ENCODE measurements at places on chromosomes 12 and 14.

DNA sequence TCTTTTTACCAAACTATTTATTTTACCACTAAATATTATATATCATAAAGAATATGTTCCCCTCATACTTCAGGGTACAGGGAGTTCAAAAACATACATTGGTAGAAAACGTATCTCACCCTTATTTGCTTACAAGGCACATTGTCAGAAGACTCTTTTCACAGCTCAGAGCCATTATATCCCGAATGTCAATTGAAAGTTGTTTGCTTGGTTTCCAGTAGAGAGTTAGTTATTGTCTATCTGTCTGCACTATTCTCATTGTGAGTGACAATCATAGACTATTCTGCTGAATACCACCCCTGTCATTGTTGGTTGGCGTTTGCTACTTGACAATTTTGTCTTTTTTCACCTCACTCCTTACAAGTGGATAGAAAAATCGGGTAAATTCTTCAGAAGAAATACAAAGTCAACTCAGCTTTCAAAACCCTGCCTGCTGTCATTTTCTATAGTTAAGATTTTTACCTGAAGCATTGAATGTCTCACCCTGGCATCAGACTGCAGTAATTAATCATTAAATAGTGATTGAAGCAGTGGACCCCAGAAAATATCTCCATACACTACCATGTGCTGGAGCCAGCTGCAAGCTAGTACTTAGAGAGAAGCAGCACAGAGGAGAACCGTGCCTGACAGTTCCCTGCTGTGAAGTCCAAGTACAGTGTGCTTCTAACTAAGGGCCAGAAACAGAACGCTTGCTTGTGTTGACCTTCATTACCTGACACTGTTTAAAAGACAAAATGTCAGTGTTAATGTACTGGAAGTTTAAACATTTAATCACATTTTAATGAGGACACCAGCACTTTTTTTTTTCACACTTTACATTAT, 510.6 kb downstream of the RERGL start:
- no peak for DNase-seq

GRCh38 chr14:24231263-24232120, 675 bp downstream of the NEDD8 start:
- DNase-seq: no peak

- no peak for DNase-seq
Observed at GRCh38 chr12:126210026-126210425, 1144.8 kb downstream of the AACS start.

GRCh38 chr14:94591073-94591472, 9.8 kb downstream of the SERPINA5 start:
- DNase-seq: no peak

GRCh38 chr12:116261525-116262100, 15.9 kb downstream of the MED13L start:
- DNase-seq: no peak

DNA sequence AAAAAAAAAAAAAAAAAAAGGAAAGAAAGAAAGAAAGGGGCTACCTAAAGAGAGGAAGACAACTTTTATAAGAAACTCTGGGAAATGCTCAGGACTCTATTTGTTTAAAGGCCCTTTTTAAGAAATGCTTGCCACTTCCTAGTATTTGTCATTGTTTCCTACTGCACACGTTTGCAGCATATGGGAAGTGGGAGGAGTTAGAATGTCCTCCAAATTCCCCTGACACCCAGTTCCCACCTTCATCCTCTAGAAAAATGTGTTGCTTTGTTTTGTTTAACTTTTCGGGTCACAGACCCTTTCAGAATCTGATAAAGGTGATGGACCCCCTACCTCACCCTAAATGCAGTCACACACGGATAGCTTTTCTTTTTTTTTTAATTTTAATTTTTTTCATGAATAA, 40.8 kb downstream of the NINJ2 start:
- DNase-seq: no peak

DNA sequence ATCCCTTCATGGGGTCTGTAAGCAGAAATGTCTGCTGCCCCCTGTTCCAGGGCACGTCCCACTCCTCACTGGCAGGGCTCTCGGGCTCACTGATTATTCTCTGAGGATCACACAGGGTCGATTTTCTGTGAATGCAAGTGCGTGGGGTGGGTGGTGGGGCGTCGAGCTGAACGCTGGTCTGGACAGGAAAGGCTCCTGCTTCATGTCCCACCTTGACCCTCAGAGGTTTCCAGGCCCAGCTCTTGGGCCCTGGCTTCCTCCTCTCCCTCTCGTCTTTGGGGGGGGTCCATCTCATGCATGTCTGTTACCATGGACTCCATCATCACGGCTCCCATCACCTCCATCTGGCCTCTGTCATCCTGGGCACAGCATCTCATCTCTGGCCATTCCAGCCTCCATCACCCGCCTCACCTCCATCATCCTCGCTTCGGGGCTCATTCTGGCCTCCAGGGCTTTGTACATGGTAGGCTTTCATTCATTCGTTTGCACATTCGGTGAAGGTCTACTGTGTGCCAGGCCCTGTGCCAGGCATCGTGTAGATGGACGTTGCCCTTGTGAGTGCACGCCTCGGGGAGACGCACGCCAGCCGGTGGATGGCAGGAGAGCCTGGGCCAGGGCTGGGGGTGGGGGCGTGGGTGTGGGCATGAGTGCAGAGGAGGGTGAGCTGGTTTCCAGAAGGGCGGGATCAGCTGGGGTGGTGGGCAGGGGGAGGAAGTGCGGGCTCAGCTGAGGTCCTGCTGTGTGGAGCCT, 34.7 kb downstream of the RTL1 start:
- no peak for DNase-seq

DNA sequence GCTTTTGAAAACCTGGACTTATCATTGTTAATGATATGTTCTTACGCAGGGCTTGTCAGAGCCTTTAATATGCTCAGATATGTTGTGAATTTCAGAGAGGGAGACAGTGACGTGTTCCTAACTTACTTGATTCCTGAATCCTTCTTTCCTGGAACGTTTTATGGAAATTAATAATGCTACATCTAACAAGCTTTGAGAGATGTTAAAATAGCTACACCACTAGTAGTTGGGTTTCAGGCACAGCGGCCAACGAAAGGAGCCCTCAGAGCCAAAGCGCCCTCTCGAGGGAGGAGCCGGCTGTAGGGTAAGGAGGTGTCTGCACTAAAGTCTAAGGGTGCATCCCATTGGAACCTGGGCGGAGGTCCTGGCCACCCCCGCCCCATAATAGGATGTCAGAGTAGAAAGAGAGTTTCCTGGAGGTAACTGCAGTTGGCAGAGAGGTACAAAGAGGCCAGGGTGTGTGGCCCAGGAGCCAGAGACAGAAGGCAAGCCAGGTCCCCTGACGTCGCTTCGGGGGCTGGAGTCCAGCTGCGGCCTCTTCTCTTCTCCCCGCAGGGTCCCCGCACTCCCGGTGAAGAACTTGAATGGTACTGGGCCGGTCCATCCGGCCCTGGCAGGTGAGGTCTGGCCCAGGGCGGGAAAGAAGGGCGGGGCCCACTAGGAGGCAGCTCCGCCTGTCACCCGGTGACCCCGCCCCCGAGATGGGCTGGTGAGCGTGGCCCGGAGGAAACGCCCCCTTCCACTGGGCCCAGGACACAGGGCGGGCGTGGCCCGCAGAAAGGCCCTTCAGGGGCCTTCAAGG, 36.3 kb downstream of the DTX1 start:
- no peak for DNase-seq

GRCh38 chr14:97117693-97118092, 320.5 kb downstream of the VRK1 start:
- DNase-seq: no peak

DNA sequence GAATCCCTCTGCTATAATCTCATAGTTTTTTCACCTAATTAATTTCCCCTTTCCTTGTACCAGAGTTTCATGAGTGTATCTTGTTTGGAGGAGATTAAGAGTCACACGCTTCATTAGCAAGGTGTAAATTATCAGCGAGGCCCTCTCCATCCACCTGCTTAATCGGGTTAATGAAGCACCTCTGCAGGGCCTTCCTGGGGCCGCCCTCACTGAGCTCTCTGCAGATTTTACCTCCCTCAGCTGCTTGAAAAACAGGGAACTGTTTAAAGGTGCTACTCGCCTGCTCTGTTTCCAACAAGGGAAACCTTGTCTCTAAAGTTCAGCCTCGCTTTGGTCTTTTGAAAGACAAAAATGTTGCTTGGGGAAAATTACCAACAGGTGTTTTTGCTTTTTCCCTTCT, 35.8 kb downstream of the OTX2 start:
- no peak for DNase-seq

DNA sequence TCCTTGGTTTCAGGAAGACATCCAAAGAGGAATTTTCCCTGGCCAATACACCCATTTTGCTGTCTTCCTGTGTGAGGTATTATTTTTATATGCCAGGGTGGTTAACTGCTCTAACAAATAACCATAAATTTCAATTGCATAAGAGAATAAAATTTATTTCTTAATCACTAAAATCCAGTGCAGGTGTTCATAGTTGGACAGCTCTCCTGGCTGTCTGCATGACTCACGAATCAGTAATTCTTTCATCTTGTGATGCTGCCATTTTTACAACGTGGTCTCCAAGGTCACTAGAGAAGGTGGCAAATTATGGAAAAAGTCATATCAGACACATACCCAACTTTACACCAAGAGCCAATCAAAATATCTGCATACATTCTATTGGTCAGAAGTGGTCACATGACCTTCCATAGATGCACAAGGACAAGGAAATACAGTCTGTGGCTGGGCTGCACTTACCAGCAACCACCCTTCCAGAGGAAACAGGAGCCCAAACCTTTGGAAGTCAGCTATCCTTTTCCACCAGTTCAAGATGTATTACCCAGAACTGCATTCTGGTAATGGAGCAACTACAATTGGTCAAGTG, 193.5 kb upstream of the PLEKHG7 start:
- DNase-seq: no peak

DNA sequence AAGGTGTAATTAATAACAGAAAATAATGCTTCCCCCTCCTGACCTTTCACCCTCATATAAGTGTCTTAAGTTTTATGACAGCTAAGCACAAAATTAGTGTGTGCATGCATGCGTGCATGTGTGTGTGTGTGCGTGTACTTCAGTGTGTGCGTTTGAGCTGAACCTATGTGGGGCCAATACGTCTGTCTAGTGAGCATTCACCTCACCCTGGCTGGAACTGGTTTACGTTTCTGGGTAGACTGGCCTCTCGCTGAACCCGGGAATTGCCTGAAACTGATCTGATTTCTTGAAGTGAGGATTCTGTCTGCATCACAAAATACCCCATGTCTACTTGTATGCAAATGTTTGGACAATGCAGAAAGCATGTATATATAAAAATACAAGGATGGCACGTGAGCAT, 68.2 kb upstream of the TBX3 start:
- no peak for DNase-seq

DNA sequence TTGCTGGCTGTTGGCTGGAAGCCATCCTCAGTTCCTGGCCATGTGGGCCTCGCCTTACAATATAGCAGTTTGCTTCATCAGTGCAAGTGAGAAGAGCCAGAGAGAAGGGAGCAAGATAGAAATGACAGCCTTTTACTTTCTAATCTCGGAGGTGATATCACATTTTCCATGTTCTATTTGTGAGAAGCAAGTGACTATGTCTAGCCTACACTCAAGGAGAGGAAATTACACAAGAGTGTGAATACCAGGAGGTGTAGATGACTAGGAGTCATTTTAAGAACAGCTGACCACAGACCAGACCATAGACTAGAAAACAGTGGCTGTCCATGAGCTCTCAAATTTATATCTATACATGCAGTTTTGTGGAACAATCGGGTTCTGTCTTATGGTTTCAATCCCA, 163.0 kb upstream of the NRXN3 start:
- DNase-seq: no peak

DNA sequence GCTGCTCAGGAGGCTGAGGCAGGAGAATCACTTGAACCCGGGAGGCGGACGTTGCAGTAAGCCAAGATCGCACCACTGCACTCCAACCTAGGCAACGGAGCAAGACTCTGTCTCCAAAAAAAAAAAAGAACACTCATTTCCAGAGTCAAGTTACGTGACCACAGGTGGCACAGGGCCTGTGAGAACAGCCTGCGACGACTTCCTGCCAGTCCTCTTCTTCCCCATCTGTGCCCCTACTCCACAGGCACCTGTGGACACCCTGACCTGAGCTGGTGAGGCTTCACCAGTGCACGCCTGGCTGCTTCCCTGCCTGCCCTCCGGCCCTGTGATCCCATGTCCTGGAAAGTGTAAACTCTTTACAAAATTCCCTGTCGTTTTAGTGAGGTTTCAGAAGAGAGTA, 77.7 kb downstream of the PPP2R5C start:
- DNase-seq: no peak

GRCh38 chr12:52650520-52651081, 1.4 kb downstream of the KRT2 start:
- DNase-seq: no peak

Measured in spinal cord (tissue), 10 donors.